ENCODE measurements at places on chromosomes 6 and 20. TPM values are rescaled to one million over a fixed set of nuclear protein-coding genes. Genes with fewer than 3 reads are reported as not detected.

DNA sequence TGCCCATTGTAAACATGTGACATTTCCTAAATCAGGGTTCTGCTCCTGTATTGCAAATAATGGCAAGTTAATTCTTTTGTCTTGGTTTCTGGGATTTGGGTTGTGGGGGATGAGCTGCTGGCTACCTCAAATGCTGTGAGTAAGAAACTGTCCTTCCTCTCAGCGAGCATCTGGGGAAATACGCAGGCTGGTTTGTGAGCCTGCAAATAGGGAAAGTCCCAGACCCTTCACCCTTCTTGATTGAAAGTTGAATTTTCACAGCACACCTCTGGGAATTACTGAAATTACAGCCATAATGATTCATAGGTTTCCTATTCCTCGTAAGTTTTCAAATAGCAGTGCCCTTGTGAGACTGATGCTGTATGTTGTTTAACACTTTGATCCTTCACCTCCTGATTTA lies 138.1 kb downstream of the TBXT start:
- H3K4me3 ChIP-seq: no peak overlapping the region
- no peaks in the 10 kb centered on the region for H3K27me3 ChIP-seq
- no peaks in the 10 kb centered on the region for H3K4me1 ChIP-seq
- H3K27ac ChIP-seq: no peak overlapping the region
- H3K36me3 ChIP-seq: no peaks in the 10 kb centered on the region

- H3K4me3 ChIP-seq: no peak overlapping the region
- H3K27ac ChIP-seq: no peak overlapping the region
- no peaks in the 10 kb centered on the region for H3K36me3 ChIP-seq
- H3K4me1 ChIP-seq: no peaks in the 10 kb centered on the region
- H3K27me3 ChIP-seq: no peaks in the 10 kb centered on the region
- no peak for DNase-seq
Observed at GRCh38 chr6:142009647-142010046, 123.1 kb upstream of the GJE1 start.

DNA sequence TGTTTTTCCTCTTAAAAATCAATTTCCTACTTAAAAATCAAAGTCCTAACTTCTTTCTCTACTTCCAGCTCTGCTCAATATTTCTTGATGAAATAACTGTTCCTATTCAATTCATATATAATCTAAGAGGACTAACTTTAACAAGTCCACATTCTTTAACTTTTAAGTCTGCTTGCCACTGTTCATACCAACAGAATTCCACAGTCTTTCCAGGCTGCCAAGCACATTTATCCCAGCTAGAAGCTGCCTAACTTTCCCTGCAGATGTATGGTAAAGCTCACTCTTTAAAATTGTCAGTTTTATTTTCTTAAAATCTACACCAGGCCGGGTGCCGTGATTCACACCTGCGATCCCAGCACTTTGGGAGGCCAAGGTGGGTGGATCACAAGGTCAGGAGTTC lies 11.5 kb downstream of the CALHM6 start:
- no peaks in the 10 kb centered on the region for H3K36me3 ChIP-seq
- H3K27ac ChIP-seq: no peak overlapping the region
- H3K27me3 ChIP-seq: no peaks in the 10 kb centered on the region
- DNase-seq: no peak
- no peak overlapping the region for H3K4me3 ChIP-seq

- H3K4me3 ChIP-seq: no peak overlapping the region
- no peaks in the 10 kb centered on the region for H3K36me3 ChIP-seq
- no peaks in the 10 kb centered on the region for H3K27me3 ChIP-seq
- no peaks in the 10 kb centered on the region for H3K4me1 ChIP-seq
- DNase-seq: no peak
- H3K27ac ChIP-seq: no peak overlapping the region
Observed at GRCh38 chr6:64040113-64040512, 404.5 kb downstream of the PHF3 start.

DNA sequence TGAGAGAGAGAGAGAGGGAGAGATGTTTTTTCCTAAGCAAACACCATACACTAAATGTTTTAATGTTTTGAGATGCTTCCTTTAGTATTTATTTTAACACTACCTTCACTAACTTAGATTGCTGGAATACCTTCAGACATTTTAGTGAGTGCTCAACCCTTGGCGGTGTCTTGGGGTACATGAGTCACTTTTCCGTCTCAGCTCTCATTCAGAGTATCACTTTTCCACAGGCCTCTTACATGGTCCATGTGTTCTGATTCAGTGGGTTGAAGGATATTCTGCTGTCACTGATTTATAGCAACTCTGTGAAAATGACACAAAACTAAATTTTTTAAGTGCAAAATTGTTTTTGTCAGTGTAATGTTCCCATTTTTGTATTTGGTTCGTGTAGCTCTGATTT lies 217.9 kb downstream of the CLVS2 start:
- H3K4me3 ChIP-seq: no peak overlapping the region
- no peaks in the 10 kb centered on the region for H3K4me1 ChIP-seq
- no peak overlapping the region for H3K27ac ChIP-seq
- no peak for DNase-seq

DNA sequence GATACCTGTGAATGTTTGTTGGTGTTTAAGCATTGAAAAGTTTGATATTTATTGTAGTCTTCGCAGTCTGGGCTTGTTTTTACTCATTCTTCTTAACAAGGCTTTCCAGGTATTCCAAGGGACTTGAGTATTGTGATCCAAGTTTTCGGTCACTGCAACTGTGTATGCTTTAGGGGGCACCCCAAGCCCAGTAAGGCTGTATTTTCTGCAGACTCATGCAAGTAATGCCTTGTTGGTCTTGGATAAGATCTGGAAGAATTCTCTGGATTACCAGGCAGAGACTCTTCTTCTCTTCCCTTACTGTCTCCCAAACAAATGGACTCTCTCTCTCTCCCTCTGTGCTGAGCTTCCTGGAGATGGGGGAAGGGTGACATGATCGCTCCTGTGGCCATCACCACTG lies 82.1 kb downstream of the RFPL4B start:
- no peaks in the 10 kb centered on the region for H3K27me3 ChIP-seq
- H3K4me3 ChIP-seq: no peak overlapping the region
- DNase-seq: no peak
- H3K4me1 ChIP-seq: no peaks in the 10 kb centered on the region
- H3K36me3 ChIP-seq: no peaks in the 10 kb centered on the region
- H3K27ac ChIP-seq: no peak overlapping the region

GRCh38 chr6:54315656-54316055 lies 7.4 kb downstream of the TINAG start:
- no peaks in the 10 kb centered on the region for H3K36me3 ChIP-seq
- peaks cover 7% of the 10 kb centered on the region for H3K4me1 ChIP-seq
- H3K27me3 ChIP-seq: no peaks in the 10 kb centered on the region
- H3K27ac ChIP-seq: no peak overlapping the region
- DNase-seq: no peak
- no peak overlapping the region for H3K4me3 ChIP-seq

DNA sequence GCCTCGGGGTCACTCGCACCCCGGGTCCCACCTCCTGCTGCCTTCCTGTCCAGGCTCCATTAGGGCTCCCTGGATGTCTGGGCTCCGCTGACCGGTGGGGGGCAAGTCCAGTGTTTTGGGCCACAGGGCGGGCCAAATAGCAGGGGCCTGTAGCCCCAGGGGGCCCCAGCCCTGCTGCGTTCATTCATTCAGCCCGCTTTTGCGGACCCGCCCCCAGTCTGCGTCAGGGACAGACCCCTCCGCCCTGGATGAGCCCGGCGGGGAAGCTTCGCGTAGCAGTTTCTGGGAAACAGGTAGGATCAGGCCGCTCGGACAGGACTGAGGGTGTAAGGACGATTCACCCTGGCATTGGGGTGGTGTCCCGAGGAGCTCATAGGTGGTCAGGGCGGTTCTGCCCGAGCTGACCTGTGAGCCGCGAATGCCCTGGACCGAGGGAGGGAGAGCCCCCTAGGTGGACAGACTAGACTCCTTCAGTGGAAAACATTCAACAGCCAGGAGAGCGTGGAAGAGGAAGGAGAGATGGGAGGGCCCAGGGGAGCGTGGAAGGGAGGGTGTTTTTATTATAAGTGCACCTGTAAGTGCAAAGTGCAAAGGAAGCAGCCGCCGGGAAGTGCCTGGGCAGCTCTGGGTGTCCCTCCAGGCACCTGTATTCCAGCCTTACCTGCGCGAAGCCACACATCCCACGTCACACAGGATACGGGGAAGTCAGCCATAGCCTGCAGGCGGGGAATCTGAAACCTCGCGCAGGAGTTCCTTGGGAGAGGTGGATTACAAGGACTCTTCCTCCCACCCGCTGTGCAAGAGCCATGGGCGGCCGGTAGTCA lies 662 bp downstream of the ENTPD6 start:
- no peaks in the 10 kb centered on the region for H3K36me3 ChIP-seq
- no peaks in the 10 kb centered on the region for H3K27me3 ChIP-seq
- peaks cover 50% of the 10 kb centered on the region for H3K4me1 ChIP-seq
- peak overlapping the region; percentile 94 for H3K27ac ChIP-seq

DNA sequence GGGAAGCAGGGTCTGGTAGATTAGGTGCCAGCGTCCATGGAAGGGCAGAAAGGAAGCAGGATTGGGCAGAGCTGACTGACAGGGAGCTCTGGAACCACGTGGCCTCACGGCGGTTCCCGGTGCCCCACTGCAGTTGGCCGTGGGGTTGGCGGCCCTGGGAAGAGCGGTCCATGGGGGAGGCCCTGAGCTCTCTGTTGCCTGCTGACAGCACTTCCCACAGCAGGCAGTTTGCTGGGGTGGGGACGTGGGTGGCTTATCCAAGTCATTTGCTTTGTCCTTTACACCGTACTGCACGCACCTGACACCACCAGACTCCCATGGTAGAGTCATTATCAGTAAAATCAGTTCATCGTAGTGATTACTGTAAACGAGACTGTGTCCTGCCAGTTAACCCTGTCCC lies 56.1 kb downstream of the RPP40 start:
- peaks cover 6% of the 10 kb centered on the region for H3K4me1 ChIP-seq
- H3K4me3 ChIP-seq: no peak overlapping the region
- no peak for DNase-seq
- peaks cover 5% of the 10 kb centered on the region for H3K36me3 ChIP-seq
- no peak overlapping the region for H3K27ac ChIP-seq

- no peak overlapping the region for H3K27ac ChIP-seq
- H3K4me3 ChIP-seq: no peak overlapping the region
- no peaks in the 10 kb centered on the region for H3K27me3 ChIP-seq
- no peaks in the 10 kb centered on the region for H3K36me3 ChIP-seq
Observed at GRCh38 chr20:55067158-55067825, 591.9 kb downstream of the DOK5 start.

GRCh38 chr20:43376831-43377230 lies 80.9 kb upstream of the SRSF6 start:
- H3K36me3 ChIP-seq: no peaks in the 10 kb centered on the region
- H3K4me1 ChIP-seq: no peaks in the 10 kb centered on the region
- peaks cover 4% of the 10 kb centered on the region for H3K27me3 ChIP-seq
- H3K27ac ChIP-seq: no peak overlapping the region
- DNase-seq: no peak

The MAP7 gene
- 45.4 TPM for total RNA-seq

The WFDC5 gene
- not detected for total RNA-seq

The ABT1 gene
- 5.6 TPM for total RNA-seq

The GRM1 gene
- 0.16 TPM for total RNA-seq

All from transverse colon (tissue), 4 donors.